ENCODE measurements at places on chromosomes 12 and 14. TPM values are rescaled to one million over a fixed set of nuclear protein-coding genes. Genes with fewer than 3 reads are reported as not detected.

AICDA gene
- not detected for polyA plus RNA-seq

JDP2 gene
- 12.2 TPM for polyA plus RNA-seq

CREBL2 gene
- 34.8 TPM for polyA plus RNA-seq

PKP2 gene
- 16.0 TPM for polyA plus RNA-seq

IL31 gene
- polyA plus RNA-seq = not detected
